ENCODE measurements at places on chromosomes 11 and 22.

DNA sequence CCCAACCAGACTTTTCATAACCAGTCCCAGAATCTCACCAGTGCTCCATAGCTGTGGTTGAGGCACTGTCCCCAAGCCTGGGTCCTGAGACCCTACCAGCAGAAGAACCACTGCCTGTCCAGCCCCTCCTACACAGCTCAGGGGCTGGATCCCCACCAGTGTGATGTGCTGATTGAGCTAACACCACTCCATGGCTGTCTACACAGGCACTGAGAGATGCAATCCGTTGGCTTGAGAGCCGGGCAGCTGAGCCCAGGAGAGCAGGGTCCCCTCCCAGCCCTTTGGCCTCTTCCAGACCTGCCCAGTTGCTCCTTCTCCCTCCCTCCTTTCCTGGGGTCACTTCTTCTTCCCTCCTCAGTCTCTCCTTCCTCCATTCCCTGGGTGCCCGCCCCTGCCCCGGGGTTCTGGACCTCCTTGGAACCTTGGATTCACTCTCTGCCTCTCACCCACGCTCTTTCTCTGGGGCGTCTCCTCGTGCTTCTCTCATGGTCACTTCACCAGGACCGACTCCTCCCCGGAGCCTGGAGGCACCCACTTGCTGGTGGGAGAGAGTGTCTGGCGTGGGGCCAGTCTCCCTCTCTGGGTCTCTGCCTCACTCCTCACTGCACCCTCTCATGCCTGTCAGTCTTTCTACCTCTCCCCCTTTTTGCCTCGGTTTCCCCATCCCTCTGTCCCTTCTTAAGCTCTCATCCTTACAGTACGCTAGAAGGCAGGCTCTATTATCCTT is 706 bp upstream of the SCYL1 start:
- DNase-seq = no peak

GRCh38 chr22:19398206-19398605 is 33.3 kb downstream of the HIRA start:
- no peak for DNase-seq

DNA sequence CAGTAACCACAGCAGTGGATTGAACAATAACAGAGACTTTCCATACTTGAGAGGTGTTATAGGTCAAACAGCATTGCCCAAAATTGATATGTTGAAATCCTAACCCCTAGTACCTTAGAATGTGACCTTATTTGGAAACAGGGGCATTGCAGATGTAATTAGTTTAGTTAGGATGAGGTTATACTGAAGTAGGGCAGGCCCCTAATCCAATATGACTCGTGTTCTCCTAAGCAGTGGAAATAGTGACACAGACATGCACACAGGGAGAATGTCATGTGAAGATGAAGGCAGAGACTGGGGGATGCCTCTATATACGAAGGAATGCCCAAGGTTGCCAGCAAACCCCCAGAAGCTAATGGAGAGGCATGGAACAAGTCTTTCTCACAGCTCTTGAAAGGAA is 270.5 kb downstream of the TENM4 start:
- DNase-seq = no peak

- no peak for DNase-seq
These were observed 105.2 kb downstream of the ZNF280B start for GRCh38 chr22:22403306-22403705.

DNA sequence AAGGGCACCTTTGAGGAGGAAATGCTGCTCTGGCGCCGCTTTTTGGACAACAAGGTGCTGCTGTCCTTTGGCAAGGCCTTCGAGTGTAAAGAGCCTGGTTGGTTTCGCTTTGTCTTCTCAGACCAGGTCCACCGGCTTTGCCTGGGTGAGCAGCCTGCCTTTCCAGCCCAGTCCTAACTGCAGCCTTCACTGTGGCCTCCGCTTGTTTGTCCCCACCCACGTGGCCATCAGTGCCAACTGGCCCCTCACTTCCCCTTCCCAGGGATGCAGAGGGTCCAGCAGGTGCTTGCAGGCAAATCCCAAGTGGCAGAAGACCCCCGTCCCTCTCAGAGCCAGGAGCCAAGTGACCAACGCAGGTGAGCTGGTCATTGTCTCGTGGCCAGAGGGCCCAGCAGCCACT is 12.0 kb upstream of the EXT2 start:
- no peak for DNase-seq

GRCh38 chr11:129223701-129224149 is 31.6 kb upstream of the ARHGAP32 start:
- DNase-seq = peak; percentile 33

GRCh38 chr11:107858217-107859070 is at the start of gene SLC35F2:
SLC35F2 (minus strand) TSS chr11:107858787; CDS start chr11:107858767, 20 bp downstream.
- no peak for DNase-seq

DNA sequence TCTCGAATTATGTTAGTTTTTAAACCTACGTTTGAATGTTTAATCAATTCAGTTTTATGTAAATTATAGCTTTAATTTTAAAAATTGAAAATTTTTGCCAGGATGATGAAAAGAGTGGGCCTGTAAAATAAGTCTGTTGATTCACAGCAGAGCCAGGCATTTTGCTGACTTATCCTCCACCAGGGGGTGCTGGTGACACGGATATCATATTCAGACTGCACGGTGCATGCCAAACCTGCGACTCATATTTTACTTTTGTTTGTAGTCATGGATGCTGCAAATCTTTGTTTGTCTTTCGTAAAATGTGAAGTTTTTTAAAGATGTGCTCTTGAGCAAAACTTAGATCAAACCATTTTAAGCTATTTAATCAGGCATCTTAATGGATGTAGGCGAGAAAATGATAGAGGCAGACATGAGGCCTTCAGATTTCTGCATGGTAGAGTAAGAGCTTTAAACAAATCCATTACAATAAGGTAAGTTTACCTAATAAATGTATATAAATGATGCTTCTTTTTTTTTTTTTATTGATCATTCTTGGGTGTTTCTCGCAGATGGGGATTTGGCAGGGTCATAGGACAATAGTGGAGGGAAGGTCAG is 3.6 kb upstream of the OR8B3 start:
- peak; percentile 58 for DNase-seq

- DNase-seq = no peak
These were observed 10.6 kb upstream of the ACER3 start for GRCh38 chr11:76850130-76850529.

- DNase-seq = no peak
These were observed 1160.5 kb upstream of the CNTN5 start for GRCh38 chr11:97860237-97860636.

GRCh38 chr11:59292611-59293010 is 66.1 kb upstream of the OR5AN1 start:
- DNase-seq = no peak

DNA sequence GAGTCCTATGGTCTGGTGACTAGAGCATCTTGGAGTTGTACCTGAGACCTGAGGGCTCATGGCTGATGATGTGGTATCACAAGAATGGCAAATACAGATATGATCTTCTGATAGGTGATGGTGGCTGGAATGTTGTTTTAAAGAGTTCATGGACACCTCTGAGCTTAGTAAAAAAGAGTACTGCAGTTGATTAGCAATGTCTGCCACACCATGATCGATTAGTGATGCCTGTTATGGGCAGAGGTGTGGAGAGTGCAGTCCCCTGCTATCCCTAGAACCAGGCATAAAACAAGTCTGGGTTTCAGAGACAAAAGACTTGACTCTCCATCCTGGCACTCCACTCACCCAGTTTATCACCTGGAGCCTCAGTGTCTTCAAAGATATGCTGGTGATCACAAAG is 1.4 kb upstream of the BATF2 start:
- DNase-seq = no peak

DNA sequence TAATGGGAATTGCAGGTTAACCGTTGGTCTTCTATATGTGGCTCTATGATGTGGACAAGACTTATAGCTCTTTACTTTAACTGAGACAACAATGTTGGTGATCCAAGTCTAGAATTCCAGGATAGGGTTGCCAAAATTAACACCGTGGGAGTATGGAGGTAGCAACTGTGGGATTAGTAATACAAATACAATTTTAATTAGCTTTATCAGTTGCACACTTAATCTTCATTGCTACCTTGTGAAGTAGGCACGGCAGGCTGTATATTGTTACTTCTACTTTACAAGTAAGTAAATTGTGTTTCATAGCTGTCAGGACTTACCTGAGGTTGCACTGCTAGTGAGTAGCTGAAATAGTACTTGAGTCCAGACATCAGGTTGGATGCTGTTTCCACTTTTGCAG is 21.0 kb downstream of the MTMR3 start:
- DNase-seq = no peak

DNA sequence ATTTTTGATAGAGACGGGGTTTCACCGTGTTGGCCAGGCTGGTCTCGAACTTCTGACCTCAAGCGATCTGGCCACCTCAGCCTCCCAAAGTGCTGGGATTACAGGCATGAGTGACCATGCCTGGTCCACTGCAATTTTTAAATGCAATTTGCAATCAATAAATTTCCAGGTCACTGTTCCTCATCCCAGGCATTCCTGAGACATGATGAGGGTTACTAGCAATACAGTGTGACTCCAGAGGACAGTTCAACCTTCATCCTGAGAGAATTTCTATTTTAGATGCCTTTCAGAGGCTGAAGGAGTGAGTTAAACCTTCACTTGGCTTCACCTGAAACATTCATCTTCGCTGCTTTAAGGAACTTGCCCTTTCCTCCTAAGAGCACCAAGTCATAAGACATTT is 9.7 kb upstream of the UBASH3B start:
- DNase-seq = no peak

- DNase-seq = peak; percentile 92
These were observed 49.7 kb downstream of the RTL6 start for GRCh38 chr22:44448271-44448830.

- DNase-seq = peak; percentile 0
These were observed 345.4 kb upstream of the KIRREL3 start for GRCh38 chr11:127345819-127346459.

- no peak for DNase-seq
These were observed 42.5 kb downstream of the CERK start for GRCh38 chr22:46695346-46696228.

- DNase-seq = no peak
These were observed 64.2 kb upstream of the OLFML1 start for GRCh38 chr11:7421136-7421535.

DNA sequence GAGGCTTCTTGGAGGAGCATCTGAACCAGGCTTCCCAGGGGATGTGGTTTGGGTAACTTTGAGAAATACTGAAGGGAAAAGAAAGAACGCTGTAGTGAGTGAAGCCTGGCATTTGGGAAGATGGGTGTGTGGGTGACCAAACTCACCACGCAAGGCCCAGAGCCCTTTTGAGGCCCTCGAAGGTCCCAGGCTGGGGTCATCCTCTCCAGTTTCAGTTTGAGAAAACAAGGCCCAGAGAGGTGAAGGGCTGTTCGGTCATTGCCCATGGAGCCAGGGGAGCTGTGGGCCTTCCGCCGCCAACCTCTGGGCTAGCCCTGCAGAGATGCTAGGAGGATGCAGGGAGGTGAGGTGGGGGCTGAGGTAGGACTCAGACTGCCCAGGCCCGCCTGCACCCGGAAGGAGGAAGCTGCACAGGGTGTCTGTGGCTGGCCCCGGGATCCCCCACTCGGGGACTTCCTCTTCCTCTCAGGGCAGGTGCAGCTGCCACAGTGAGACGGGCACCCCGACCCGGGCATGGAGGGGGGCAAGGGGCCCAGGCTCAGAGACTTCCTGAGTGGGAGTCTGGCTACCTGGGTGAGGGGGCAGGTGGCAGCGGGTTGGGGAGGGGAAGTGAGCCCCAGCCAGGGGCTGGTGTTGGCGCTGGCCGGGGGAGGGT is at the start of gene CCDC88B:
TSS of gene CCDC88B (plus strand) at position 451 of the 655 bp plus-strand sequence. CDS start at position 514, 63 bp downstream.
- DNase-seq = no peak

- DNase-seq = no peak
These were observed 114.0 kb downstream of the ABTB2 start for GRCh38 chr11:34243600-34244464.

GRCh38 chr11:116115801-116116200 is 611.6 kb upstream of the CADM1 start:
- no peak for DNase-seq

DNA sequence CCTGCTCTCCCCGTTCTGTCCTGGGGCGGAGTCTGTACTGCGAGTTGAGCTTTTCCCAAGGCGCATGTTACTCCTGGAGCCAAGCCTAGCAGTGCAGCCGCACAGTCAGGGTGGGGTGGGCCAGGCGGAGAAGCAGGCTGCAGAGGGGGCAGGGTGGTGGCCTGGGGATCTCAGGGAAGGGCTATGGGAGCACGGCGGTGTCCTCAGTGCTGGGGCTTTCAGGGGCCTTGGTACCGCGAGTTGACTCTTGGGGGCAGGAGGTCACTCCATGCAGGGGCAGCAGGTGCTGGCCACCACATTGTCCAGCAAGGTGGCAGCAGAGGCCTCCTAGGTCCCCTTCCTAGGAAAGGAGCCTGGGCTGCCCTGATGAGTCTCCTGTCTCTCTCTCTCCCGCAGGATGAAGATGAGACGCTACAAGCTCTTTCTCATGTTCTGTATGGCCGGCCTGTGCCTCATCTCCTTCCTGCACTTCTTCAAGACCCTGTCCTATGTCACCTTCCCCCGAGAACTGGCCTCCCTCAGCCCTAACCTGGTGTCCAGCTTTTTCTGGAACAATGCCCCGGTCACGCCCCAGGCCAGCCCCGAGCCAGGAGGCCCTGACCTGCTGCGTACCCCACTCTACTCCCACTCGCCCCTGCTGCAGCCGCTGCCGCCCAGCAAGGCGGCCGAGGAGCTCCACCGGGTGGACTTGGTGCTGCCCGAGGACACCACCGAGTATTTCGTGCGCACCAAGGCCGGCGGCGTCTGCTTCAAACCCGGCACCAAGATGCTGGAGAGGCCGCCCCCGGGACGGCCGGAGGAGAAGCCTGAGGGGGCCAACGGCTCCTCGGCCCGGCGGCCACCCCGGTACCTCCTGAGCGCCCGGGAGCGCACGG is 14.9 kb upstream of the MIEF1 start:
- DNase-seq = no peak

- DNase-seq = no peak
These were observed 26.5 kb downstream of the MYO7A start for GRCh38 chr11:77154381-77155081.

DNA sequence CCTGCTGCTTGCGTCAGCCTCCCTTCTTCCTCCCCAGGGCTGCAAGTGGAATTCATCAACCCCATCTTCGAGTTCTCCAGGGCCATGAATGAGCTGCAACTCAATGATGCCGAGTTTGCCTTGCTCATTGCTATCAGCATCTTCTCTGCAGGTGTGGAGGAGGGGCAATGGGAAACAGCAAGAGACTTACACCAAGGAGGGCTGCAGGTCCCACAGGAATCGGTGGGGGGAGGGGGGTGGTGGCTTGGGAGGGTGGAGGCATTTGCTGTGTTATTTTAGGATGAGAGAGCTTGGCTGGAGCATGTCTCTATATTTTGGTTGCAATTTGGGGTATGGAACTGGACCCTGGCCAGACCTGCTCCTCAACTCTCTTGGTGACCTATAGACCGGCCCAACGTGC is 2.1 kb upstream of the MADD start:
- DNase-seq = no peak

- DNase-seq = no peak
These were observed 59.7 kb upstream of the RAG2 start for GRCh38 chr11:36657610-36658267.
